ENCODE measurements at places on chromosomes 3 and 15.

GRCh38 chr3:15113471-15113870 lies 14.5 kb upstream of the RBSN start:
- no peak for DNase-seq

DNA sequence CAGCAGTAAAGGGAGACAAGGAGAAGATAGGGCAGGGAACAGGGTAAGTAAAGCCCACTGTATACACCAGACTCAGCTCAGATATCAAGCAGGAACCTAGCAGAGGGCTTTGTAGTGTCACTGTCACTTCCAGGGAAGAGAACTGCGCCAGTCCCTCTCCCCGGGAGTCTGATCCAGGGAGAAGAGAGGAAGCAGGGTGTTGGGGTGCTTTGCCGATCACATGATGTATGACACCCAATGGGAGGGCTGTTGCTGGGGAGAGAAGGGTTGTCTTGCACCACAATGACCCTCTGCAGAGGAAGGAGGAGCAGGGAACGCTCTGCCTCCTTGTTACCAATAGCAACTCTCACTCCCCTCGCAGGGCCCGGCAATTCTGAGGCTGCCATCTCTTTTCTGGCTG lies 147.2 kb upstream of the SLC2A2 start:
- DNase-seq, result no peak

GRCh38 chr3:15982667-15983196 lies 185.0 kb upstream of the ANKRD28 start:
- no peak for DNase-seq

DNA sequence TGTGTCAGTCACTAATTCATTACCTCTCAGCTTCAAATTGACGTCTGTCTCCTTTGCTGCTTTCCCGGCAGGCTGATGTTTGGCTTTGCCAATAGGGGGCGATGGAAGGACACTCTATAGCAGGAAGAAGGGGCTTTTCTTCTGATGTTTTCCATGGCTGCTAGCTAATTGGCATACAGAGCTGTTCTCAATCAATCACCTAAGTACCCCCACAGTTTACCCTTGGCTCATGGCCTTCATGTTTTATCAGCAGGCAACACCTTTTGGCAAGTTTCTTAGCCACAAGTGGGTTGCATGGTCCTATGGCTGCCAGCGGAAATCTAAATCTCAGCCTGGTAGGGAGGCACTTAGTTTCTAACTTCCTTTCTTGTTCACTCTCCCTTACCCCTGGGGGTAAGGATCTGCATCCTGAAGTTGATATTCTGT lies 45.0 kb downstream of the ESYT3 start:
- DNase-seq, result peak; percentile 79

DNA sequence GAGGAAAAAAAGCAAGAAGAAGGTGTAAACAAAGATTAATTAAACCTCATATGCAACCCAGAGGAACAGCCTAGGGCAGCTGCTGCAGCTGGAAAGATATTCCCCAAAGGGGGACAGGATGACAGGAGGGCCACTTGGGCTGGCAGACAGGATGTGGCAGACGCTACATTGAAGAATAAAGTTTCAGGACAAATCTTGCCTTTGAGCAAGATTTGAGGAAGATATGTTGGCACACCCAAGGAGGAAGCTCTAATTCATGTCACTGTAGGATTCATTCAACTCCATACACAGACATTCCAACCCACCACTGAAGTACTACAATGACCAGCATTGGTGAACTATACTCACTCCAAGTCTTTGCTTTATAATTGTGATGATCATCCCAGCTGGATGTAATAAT lies 504.0 kb downstream of the SHQ1 start:
- no peak for DNase-seq

- DNase-seq, result no peak
These were observed 47.6 kb downstream of the LARS2 start for GRCh38 chr3:45435961-45436360.

GRCh38 chr3:157226173-157226847 lies 66.4 kb upstream of the CCNL1 start:
- no peak for DNase-seq

- peak; percentile 41 for DNase-seq
These were observed 13.5 kb downstream of the SLCO3A1 start for GRCh38 chr15:91866971-91867372.

- DNase-seq, result no peak
These were observed 9.8 kb upstream of the TMEM40 start for GRCh38 chr3:12768579-12769527.

GRCh38 chr3:197674741-197675562 lies 61.8 kb downstream of the RUBCN start:
- no peak for DNase-seq
